ENCODE measurements at places on chromosomes 1 and 21.

DNA sequence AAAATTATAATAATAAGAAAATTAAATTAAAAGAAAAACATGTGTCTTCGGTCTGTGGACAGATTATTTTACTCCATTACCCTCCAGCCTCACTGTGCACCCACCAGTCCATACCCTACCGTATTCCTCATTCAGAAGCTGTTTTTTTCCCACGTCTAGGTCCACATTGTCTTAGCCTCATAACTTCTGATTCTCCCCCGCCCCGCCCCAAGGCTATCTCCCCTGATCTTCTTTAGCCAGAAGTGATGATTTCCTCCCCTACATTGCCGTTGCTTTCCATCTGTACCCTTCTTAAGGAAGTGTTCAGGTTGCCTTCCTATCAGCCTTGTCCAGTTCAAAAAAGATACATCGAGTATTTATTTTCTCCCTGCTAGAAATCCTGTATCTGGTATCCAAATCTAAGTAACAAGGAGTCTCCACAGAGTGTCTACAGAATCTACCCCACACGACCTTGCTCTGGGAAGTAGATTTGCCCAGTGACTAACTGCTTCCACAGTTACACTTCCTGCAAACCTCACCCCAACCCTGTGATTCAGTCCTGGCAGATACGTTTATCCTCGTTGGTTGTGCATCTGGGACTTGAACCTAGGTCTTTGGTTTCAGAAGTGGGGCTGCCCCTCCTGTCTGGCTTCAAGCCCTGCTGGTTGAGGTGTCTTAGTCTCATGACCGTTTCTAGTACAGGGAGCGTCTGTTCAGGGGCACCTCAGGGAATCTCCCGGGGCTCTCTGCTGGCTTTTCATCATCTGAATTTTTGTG is 470.2 kb downstream of the CAMTA1 start:
- ATAC-seq: no peak

GRCh38 chr1:7366955-7367665 is 404.0 kb upstream of the VAMP3 start:
- no peak for ATAC-seq

- ATAC-seq: no peak
Measured at GRCh38 chr1:111062081-111062480, 77.8 kb downstream of the DRAM2 start.

GRCh38 chr1:53869454-53870117 is 20.0 kb downstream of the YIPF1 start:
- ATAC-seq: no peak

DNA sequence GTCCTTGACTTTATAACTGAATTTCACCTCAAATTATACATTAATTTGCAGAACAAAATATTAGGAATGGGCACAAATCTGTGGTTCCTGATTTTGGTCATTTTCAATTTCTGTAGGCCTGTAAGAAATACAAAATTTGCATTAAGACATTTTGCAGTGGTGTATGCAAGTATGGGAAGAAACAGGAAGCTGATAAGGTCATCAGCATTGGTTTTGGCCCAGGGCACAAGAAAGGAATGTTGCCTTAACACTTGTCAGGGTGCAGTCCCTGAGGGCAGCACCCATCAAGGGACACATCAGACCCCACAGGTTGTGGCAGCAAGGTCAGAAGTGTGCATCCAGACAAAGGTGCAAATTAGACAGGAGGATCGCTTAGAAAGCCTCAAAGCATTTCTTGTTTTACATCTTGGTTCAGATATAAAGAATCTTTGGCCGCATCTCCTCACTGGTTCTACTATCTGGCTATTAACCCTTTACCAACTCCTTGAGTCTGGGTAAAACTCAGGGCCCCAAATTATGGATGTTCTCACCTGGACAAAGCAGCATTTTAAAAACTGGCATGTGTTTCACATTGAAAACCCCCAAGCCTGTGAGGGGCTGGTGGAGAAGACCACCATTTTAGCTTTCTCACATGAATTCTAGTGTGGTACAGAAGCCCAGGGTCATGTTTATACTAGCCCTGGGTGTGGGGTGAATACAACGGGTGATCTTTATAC is 182.4 kb downstream of the CDC7 start:
- ATAC-seq: no peak

DNA sequence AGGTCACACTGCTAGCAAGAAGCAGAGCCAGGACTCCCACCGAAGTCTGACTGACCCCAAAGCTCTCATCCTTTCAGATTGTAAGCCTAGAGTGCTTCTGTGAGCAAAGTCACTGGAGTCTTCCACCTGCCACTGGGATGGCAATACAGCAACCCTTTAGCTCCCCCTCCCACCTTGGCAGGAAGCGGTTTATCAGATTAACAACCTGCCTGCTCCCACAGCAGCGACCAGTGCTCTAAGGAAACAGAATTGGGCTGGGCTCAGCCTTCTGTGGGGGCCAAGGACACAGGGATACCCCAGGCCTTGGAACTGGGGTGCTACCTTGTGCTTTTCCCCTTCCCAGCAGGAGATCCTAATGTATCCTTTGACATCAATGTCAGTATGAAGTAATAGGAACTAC is 76.0 kb downstream of the GFI1 start:
- ATAC-seq: no peak

DNA sequence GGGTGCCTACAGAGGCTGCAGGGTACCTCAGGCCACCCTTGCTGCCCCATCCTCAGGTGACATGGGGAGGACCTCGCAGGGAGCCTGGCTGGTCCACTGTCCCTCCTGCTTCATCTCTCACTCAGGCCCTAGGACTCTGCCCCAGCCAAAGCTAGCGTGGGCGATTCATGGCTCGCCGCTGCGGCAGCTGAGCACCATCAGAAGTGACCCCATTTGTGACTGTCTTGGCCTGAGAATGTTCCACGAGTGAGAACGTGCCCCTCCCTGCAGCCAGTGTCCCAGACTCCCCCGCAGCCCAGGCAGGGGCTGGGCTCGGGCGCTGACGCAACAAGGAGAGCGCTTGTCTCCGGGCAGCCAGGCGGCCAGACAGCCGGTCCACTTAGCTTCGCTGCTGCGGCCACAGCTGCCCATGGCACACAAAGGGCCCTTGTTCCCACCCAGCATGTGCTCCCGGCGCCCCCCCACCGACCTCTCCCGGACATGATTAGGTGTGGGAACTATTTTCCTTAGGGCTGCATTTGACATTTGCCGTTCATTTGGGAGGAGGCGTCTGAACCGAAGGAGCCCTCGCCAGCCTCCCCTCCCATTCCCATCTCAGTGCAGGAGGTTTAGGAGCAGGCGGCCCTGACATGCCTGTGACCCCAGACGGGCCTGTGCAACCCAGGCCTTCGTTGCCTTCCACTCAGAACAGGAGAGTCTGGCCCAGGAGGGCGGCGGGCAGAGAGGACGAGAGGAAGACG is 19.3 kb upstream of the POFUT2 start:
- peak; percentile 84 for ATAC-seq

- no peak for ATAC-seq
Measured at GRCh38 chr1:33971913-33972312, 108.0 kb downstream of the HMGB4 start.

- ATAC-seq: no peak
Measured at GRCh38 chr1:24457866-24458265, 42.3 kb downstream of the NIPAL3 start.

DNA sequence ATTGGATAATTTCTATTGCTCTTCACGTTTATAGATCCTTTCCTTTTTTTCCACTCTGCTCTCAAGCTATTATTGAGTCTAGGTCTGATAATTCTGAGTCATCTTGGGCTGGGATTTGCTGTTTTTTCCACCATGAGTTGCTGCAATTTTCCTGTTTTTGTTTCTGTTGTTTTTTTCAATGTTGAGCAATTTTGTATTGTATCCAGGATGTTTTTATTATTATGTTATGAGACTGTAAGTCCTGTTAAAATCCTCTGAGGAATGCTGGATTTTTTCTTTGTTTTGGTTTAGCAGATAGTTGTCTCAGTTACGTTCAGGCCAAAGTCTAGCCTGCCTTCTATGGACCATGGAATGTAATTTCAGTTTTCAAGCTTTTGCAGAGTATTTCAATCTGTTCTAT is 13.0 kb upstream of the SLC35A3 start:
- ATAC-seq: peak; percentile 68

DNA sequence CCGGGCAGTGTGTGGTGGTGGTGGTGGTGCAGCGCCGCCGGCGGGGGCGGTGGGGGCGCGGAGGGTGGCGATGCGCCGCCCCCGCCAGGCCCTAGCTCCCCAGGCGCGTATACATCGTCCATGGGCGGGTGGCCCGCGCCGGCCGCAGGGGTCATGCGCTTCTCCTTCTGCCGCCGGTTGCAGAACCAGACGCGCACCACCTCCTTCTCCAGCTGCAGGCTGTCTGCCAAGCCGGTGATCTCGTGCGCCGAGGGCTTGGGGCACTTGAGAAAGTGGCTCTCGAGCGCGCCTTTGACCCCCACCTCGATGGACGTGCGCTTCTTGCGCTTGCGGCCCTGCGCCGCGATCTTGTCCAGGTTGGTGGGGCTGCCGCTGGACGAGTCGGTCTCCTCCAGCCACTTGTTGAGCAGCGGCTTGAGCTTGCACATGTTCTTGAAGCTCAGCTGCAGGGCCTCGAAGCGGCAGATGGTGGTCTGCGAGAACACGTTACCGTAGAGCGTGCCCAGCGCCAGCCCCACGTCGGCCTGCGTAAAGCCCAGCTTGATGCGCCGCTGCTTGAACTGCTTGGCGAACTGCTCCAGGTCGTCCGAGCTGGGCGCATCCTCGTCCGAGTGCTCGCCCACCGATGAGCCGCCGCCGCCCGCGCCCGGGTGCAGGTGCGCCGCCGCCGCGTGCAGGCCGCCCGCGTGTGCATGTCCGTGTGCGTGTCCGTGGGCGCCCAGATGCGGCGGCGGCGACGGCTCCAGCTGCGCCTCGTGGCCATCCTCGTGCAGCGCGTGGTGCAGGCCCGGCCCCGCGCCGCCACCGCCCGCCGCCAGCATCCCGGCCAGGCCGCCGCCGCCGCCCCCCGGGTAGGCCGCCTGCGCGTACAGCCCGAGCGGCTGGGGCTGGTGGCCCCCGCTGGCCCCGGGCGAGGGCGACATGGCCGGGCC is 926 bp downstream of the POU3F1 start:
- ATAC-seq: no peak

DNA sequence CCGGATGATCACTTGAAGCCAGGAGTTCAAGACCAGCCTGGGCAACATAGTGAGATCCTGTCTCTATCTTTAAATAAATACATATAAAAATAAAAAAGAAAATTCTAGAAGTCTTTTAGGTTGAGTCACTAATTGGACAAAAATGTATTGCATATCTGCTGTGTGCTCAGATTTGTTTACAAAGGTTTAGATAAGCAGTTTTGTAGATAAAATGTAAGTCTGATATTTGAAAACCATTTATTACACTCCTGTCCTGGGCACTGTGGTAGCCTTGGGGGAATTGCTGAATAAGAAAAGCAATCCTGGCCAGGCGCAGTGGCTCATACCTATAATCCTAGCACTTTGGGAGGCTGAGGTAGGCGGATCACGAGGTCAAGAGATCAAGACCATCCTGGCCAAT is 11.6 kb downstream of the GMEB1 start:
- ATAC-seq: no peak

- no peak for ATAC-seq
Measured at GRCh38 chr1:239233626-239234025, 152.7 kb upstream of the CHRM3 start.

GRCh38 chr1:102420034-102420433 is 423.3 kb upstream of the OLFM3 start:
- no peak for ATAC-seq

GRCh38 chr21:16879479-16879878 is 633.4 kb upstream of the CXADR start:
- ATAC-seq: no peak
